Renal cortical epithelial cell (primary cell): ENCODE measurements at places on chromosomes 7 and 10. TPM values are rescaled to one million over a fixed set of nuclear protein-coding genes. Genes with fewer than 3 reads are reported as not detected.

The TAS2R41 gene
- total RNA-seq, result not detected in 2 replicates

The CALHM1 gene
- not detected in 2 replicates for total RNA-seq

The FBXL13 gene
- 3.5 and 4.3 TPM in 2 replicates for total RNA-seq

The GPC2 gene
- 1.6 and 2.3 TPM in 2 replicates for total RNA-seq

The BEND7 gene
- 24.0 and 36.4 TPM in 2 replicates for total RNA-seq

The PRXL2A gene
- total RNA-seq, result 57.5 and 121 TPM in 2 replicates

The LEP gene
- not detected in 2 replicates for total RNA-seq

- no peak for DNase-seq
Measured at GRCh38 chr7:42193471-42194129, 43.4 kb downstream of the GLI3 start.

GRCh38 chr10:71580415-71580814 is 139.2 kb downstream of the C10orf105 start:
- DNase-seq, result no peak

GRCh38 chr7:106326594-106327537 is 42.1 kb upstream of the NAMPT start:
- DNase-seq, result no peak

GRCh38 chr10:108360187-108360586 is 1195.7 kb upstream of the SORCS1 start:
- DNase-seq, result peak; percentile 89

- DNase-seq, result no peak
Measured at GRCh38 chr7:40569326-40569725, 434.5 kb downstream of the SUGCT start.

GRCh38 chr10:94991243-94991888 is 52.9 kb downstream of the CYP2C9 start:
- DNase-seq, result peak; percentile 15

GRCh38 chr10:99834410-99834809 is 52.0 kb downstream of the ABCC2 start:
- peak; percentile 62 for DNase-seq

DNA sequence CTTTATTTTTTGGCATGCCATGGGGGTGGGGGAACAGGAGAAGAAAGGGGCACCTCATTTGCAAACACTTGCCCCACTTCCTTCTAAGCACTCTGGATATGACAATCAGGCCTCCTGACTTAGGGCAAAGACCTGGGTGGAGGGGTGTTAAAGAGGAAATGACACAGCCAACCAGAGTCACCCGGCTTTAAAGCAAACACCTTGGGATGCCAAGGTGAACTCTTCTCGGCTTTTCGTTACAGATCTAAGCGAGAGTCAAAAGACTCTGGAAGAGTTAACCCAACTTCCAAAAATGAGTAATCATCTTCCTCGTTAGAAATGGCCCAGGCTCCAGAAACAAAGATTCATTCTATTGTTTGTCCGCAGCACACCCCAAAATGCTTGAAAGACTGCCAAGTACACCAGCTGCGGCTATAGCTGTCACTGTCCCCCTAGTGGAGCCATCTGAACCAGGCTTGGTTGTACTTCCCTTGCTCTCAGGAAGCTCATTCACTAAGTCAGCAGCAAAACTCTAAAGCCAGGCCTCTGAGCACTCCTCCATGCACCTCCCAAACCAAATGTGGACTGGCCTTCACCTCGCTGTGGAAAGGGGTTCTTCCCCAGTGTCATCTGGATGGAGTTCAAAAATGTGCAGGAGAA is 24.8 kb downstream of the FAM53B start:
- DNase-seq, result no peak

DNA sequence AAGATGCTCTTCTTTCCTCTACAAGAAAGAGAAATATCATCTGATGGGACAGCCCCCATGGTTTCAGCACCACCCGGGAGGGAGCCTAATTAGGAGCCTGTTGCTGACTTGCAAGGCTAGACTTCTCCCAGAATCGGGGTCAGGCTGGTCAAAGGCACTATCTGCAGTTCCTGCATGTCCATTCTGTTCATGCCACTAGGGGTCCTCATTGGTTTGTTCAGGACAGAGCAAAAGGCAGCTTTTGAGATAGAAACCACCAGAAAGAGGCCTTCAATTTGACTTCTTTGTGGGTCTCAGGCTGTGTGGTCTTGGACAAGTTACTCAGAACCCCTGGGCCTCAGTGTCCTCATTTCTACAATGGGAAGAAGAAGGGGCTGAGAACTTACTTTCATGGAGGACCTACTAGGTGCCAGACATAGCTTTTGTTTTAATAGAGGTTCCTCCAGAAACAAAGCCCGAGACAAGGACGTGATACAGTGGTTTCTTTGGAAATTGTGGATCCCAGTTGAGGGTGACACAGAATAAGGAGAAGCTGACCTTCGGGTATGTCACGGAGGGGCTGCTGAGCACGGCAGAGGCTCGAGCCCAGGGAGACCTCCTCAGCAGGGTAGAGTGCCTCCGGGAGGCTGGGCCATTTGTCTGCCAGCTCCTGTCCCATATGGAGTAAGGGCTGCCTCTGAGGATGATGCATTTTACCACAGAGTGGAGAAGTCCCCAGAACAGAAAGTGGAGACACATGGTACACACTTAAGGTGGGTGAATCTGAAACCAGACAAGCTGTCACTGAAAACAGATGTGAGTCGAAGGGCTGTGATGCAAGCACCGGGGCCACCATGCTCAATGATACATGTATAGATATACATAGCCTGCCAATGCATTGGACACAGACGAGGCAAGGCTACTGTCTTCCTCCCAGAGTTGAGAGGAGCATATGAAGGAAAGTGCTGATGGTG is 33.1 kb upstream of the NEUROD6 start:
- DNase-seq, result peak; percentile 49

DNA sequence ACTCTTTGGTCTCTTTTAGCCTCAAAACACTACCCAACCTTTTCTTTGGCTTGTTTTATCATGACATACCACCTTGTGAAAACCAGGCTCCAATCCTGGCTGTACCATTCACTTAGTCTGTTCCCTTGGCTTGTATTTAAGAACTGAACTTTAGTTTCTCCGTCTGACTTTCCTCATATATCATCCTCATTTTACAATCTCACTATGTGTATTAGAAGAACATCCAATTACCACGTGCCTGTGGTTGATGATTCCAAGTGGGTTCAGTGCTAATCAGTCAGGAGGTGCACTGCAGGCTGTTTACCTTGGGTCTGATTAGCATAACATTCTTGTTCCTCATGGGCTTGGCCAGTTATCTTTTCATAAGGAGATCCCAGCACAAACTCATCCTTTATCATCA is 144.8 kb upstream of the KLF14 start:
- DNase-seq, result no peak
